ENCODE measurements at places on chromosomes 16 and 17.
A peak's percentile ranks its signal among the peaks of the same experiment; 100 is the strongest.

GRCh38 chr17:18144261-18144660 is 35.7 kb downstream of the MYO15A start:
- no peak for DNase-seq

GRCh38 chr17:33545124-33545523 is 252.0 kb upstream of the ASIC2 start:
- DNase-seq: no peak

DNA sequence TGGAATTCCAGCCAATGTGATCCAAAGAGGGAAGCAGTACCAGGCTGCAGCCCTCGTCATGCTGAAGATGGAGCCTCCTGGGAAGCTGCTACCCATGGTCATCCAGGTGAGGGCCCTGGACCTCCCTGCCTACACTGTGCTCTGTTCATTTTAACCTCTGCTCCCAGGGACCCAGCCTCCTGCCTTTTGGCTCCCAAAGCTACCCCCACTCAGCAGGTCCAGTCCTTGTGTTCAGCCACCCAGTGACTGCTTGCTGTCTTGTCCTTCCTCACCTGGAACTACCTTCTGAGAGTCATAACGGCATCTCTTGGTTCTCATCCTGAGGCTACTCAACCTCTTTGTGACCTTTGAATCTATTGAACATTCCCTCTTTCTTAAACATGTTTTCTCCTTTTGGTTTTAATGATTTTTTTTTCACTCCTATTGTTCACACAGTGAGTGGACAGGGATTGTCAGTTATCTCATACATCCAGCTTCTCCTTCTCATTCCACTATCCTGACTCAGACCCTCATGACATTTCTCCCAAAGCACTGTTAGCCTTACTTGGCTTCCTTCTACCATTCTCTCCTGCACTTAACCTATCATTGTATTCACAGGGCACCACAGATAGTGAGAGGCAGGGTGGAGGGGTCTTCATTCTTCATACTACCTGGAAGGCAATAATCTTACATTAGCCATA is 53.3 kb downstream of the GOSR1 start:
- DNase-seq: no peak

DNA sequence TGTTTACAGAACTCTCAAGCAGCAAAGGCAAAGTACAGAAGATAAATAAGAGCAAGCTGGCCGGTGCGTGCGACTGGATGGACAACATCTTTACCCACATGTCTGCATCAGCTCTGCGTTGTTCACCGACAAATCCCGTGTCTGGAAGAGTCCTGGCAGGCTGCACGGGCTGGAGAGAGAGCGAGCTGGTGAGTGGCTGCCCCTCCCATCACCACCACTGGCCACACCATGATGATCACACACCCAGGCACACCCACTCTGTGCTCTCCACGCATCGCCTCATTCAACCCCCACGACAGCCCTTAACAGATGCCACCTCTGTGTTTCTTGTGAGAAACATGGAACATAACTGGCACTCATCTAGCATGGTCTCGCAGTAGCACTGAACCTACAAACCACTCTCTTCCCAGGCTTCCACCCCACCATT is 59.2 kb downstream of the ANKRD11 start:
- no peak for DNase-seq

- DNase-seq: peak; percentile 80
Measured at GRCh38 chr17:48593840-48594537, 410 bp upstream of the HOXB5 start.

- no peak for DNase-seq
Measured at GRCh38 chr16:53922807-53923571, 219.0 kb downstream of the FTO start.

DNA sequence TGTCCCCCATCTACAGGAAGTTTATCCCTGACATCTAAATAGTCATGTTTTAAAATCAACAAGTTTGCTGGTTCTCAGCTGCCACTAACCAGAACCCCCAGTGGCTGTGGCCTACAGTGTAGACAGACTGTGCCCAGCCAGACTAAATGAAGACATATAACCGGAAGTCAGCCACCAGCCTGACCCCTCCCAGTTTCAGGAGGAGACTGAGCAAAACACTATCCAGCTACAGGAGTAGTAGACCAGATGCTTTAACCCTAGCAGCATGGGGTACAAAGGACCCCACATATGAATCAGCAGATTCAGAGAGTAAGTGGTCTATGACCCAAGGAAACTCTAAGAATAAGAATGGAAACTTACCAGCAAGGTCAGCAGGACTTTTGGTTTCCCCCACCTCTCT is 83.4 kb downstream of the HIC1 start:
- no peak for DNase-seq

GRCh38 chr16:46857368-46857945 is 26.5 kb upstream of the C16orf87 start:
- DNase-seq: no peak

DNA sequence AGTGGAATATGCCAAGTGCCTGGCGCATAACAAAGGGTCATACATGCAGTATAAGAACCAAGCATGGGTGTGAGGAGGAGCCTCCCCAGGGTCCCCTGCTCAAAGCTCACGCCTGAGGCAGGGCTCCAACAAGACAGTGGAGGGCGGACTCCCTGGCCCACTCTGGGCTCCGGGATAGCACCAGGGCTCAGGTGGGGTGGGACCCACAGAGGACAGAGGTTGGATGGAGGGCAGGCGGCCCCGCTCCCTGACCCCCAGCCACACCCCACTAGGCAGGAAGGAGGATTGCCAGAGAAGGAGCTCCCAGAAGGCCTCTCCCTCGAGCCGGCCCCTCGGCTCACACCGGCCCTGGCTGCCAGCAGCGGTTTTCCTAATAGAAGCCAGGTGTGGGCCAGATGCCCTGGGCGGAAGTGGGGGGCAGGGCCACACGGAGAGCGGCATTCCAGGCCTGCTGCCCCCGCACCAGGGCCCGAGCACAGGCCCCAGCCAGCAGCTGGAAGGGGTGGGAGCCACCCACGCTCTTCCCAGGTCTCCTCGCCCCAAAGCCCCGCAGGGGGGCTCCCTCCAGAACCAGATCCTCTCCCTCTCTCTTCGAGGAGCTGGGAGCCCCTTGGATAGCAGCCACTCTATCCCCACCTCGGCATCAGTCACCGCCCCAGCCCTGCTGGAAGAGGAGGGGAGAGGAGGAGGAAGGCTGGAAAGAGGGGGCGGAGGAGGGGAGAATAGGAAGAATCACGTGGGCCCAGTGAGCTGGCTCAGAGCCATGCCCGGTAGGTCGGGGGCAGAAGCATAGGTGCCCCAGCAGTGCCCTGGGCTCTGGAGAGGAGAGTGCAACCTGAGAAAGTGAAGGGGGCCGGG is 21.0 kb downstream of the VASN start:
- DNase-seq: no peak

DNA sequence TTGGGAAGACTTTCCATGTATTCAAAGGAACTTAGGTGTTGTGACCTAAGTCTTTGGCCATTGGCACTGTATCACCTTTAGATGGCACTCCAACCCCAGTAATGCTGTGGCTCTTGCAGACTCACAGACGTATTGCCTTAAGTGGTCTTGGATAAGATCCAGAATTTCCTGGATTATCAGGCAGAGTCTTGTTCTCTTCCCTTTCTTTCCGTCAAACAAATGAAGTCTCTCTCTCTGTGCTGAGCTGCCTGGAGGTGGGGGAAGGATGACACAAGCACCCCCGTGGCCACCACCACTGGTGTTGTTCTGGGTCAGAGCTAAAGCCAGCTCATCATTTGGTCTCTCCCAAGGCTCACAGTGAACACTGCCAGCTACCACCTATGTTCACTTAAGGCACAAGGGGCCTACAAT is 789.9 kb upstream of the KIF2B start:
- DNase-seq: no peak

GRCh38 chr17:17119533-17119932 is 77.3 kb downstream of the MPRIP start:
- peak; percentile 61 for DNase-seq

DNA sequence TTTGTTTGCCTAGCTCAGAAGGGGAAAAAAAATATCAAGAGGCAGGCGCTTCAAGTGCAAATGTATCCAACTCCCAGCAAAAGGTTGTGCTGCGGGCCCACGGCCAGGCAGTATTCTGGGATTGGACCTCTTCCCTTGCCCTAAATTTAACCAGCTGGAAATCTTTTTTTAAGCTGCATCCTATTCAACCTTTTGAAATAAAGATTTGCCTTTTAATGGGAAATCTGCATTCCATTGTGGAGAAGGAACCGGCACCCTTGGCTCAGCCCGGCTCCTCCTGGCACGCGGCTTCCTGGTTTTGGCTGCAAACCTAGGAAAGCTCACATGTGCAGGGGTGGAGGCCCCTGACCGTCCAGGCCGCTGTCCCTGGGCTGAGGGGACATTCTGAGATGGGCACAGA is 38.8 kb upstream of the ENPP7 start:
- no peak for DNase-seq
